ENCODE measurements at places on chromosomes 5 and 9. TPM values are rescaled to one million over a fixed set of nuclear protein-coding genes. Genes with fewer than 3 reads are reported as not detected.

GRCh38 chr5:149837680-149838269 lies 106.8 kb downstream of the PDE6A start:
- peak; percentile 68 for DNase-seq

DNA sequence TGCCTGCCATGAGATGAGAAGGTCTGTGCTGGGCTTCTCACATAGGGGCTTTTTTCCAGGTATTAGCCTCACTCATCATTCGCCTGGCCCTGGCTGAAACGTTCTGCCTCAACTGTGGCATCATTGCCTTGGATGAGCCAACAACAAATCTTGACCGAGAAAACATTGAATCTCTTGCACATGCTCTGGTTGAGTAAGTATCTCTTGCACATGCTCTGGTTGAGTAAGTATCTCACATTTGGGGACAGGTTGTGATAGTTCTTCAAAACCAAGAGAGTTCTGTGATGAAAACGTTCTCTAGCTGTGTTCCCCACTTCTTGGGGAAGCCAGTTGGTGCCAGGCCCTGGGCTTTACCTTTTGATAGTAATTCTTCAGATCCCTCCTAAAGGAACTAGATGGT lies 17.4 kb upstream of the IL13 start:
- DNase-seq: no peak

DNA sequence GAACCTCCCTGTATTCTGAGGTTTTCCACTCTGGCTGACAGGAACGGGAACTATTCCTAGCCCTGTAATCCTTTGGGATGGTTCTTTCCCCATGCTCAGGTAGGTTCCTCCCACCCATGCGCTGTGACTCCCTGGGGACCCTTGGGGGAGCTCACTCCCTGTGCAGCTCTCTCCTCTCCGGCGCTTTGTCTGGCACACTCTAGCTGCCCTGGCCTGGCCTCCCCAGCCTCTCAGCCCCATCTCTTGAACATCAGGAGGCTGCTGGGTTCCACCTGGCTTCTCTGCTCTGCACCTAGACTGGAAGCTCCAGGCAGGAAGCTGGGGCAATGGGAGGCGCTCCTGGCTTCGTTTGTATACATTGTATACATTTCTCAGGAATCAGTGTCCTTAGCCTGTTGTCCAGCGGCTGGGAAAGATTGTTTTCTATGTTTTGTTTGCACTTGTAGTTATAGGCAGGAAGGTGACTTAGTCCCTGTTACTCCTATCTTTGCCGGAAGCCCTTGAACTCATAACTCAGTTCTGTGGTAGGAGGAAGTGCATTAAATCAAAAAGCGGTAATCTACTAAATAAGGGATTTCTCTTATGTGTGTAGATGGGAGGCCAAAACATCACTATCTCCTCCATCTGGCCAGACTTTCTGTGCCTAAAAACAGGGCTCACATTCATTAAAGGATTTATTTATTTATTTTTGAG lies 20.4 kb downstream of the SLC25A25 start:
- DNase-seq: no peak

DNA sequence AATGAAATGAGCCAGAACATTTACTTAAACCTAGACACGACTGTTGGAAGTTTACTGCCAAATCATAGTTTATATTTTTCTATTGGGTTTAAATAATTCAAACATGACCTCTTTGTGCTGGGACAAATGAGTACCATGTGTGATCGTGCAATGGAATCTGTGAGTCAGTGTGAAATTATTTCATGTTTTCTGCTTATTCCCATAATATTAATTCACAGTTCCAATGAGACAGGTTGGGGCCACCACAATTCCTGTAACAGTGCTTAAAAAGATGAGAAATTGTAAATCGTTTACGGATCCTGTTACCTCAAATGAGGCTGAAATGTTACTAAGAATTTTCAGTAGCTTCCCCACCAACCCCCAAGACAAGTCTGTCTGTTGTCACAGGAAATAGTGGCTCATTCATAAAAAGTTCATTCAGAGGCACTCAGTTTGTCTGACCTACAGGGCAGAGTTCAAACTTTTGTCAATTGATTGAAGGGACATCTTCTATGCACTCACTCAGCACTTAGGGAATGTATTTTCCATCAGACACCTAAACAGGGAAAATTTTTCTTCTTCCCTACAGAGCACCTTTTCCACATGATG lies 563.9 kb upstream of the ADAMTS16 start:
- no peak for DNase-seq

DNA sequence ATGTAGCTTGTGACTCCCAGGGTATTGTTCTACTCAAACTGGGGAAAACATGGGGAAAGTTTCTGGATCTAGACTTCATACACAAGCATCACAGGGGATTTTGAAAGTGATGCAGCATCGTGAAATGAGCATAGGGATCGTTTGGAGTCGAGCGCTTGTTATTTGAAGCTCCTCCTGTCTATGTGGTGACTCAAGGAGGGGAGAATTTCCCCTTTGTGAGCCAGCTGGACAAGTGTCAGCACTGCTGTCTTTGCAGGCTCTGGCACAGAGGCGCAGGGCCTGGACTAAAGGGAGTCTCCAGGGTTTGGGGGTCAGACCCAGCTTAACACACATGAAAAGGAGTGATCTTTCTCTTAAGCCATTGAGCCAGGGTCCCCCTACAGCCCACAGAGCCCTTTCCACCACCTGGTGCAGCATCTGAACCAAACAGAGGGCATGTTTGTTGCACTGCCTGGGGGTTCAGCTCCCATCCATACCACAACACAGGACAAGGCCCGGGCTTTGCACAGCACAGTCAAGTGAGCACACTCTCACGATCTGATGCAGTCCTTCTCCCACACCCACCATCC lies 51.0 kb downstream of the IRF1 start:
- peak; percentile 97 for DNase-seq

GRCh38 chr9:29068461-29068860 lies 1495.2 kb upstream of the C9orf72 start:
- no peak for DNase-seq

DNA sequence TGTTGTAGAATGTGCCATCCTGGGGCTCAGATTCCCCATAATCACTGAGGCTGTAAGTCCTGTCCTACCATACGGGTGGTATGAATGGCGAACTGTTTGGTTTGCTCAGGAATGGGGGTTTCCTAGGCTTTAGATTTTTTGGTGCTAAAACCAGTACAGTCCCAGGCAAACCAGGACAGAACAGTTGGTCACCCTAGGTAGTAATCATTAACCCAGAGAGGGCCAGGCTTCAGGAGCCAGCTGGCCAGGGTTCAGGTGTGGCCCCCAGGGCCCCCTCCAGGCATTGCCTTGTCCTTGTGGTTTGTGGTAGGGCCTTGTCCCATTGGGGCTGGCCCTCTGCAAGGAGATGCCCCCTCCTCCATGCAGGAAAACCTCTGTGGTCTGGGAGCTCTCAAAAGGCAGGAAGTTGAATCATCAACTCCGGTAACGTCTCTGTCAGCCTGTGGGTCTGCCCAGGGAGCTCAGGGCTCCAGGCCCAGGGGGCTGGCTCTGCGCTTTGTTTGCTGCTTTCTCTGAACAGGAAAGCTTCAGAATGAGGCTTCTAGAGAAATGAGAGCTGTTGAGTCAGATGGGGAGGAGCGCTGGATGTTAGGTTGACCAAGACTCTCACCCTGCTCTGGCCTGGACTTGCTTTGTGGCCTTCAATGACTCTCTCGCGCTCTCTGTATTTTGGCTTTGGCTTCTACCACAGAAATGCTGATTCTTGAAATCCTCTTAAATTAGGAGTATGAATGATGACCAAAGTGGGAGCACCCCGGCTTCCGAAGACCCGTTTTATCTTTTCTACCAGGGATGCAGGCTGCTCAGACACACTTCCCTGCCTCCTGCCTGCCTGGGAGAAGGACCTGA lies 22.2 kb upstream of the JADE2 start:
- DNase-seq: peak; percentile 99

GRCh38 chr5:180646289-180646962 lies 3.0 kb downstream of the FLT4 start:
- no peak for DNase-seq

GRCh38 chr5:15808577-15808976 lies 308.6 kb downstream of the FBXL7 start:
- DNase-seq: no peak

- DNase-seq: no peak
Measured at GRCh38 chr9:75504721-75505120, 385.8 kb upstream of the PCSK5 start.

DNA sequence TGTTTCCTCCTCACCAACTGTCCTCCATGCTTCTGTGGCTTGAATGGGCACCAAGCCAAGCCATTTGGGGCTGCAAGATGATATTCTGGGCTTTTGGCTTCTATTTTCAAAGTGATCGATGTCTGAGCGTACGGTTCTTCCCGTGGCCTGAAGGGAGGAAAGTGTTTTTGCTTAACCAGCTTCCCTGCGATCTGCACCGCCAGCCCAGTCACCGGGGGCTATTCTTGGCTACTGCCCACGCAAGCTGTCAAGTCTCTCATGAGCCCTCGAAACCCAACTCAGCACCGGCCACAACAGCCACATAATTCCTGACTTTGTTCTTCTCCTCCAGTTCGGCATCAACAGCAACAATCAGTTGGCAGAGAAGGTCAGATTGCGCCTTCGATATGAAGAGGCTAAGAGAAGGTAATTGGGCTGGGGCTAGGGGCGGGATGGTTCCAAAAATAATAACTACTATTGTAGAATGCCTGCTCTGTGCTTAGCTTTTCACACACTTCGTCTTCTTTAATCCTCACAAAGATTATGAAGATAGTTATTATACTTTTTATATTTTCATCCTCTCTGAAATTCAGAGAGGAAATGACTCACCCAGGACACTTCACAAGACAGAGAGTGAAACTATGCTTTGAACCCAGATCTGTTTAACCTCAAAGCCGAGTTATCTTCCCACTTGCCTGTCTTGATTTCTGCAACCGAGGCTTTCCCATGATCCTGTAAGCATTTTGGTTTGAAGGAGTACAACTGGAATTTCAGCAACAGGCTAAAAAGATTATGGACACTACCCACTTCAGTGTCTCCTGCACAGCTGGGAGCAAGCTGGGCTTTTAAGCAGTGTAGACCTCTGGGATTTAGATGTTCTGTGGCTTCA lies 76.4 kb upstream of the RARS1 start:
- DNase-seq: peak; percentile 91

DNA sequence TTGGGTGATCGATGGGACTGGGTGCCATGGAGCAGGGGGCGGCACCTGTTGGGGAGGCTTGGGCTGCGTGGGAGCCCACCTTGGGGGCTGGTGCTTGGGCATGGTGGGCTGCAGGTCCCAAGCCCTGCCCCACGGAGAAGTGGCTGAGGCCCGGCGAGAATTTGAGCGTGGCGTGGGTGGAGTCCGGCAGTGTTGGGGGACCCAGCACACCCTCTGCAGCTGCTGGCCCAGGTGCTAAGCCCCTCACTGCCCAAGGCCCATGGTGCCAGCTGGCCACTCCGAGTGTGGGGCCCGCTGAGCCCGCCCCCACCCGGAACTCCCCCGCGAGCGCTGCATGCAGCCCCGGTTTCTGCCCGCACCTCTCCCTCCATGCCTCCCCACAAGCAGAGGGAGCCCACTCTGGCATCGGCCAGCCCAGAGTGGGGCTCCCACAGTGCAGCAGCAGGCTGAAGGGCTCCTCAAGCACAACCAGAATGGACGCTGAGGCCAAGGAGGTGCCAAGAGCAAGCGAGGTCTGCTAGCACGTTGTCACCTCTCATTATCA lies 1178.6 kb upstream of the CDH10 start:
- no peak for DNase-seq

GRCh38 chr9:2742214-2742613 lies 24.9 kb downstream of the KCNV2 start:
- DNase-seq: no peak

FGF1 gene
- polyA plus RNA-seq: 8.5 TPM

TMEM252 gene
- not detected for polyA plus RNA-seq

SHC3 gene
- 4.5 TPM for polyA plus RNA-seq

SEMA4D gene
- polyA plus RNA-seq: 1.5 TPM

SELENOP gene
- 0.55 TPM for polyA plus RNA-seq

PDGFRB gene
- 124 TPM for polyA plus RNA-seq

ERCC8 gene
- polyA plus RNA-seq: 9.1 TPM
